ENCODE measurements at places on chromosomes 5 and 9. TPM values are rescaled to one million over a fixed set of nuclear protein-coding genes. Genes with fewer than 3 reads are reported as not detected.
A peak's percentile ranks its signal among the peaks of the same experiment; 100 is the strongest.

- DNase-seq: no peak
Observed at GRCh38 chr9:133064241-133065069, 2.7 kb downstream of the CEL start.

GRCh38 chr9:92234514-92234913 is 59.0 kb downstream of the IARS1 start:
- no peak for DNase-seq

DNA sequence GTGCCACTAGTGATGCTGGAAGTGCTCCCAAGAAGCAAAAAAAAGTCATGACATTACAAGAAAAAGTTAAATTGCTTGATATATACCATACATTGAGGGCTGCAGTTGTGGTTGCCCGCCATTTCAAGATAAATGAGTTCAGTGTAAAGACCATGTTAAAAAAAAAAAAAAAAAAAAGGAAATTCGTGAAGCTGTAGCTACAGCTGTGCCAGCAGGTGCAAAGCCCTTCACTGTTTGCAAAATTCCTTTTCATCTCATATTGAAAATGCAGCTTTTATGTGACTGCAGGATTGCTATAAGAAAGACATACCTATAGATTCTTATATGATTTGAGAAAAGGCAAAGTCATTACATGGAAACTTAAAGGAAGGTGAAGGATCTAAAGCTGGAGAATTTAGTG is 179.6 kb upstream of the POU5F2 start:
- DNase-seq: no peak

GRCh38 chr5:34538026-34538672 is 118.0 kb upstream of the RAI14 start:
- DNase-seq: no peak

- peak; percentile 70 for DNase-seq
Observed at GRCh38 chr5:141326088-141326854, 4.0 kb upstream of the PCDHGA1 start.

DNA sequence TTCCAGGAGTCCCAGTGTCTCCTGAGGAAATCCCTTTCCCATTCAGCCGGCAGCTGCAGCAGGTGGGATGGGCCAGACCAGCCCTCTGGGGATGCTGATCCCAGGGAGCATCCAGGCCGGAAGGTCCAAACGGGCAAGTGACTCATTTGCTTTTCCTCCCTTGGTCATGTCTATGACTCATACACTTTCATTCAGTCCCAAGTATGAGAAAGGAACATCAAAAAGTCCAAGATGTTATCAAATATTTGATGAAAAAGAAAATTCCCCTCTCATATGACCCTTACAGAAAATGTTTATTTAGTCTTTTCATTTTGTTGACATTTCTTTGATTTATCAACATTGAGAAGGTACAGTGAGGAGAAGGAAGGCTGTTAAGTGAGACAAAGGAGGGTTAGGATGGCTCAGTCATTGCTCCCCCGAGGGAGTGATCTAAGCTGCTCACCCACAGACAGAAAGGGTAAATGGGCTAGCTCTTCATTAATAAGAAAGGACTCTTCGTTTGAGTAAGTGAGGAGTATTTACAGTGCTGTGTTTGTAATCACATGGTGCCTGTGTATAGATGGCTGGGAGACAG is 117.6 kb upstream of the ANKRD55 start:
- DNase-seq: no peak

The TICAM2 gene
- total RNA-seq: 0.87 TPM

The TEX48 gene
- total RNA-seq: not detected
